ENCODE measurements at places on chromosomes 12 and 14.

- DNase-seq = no peak
Observed at GRCh38 chr14:91254461-91254860, 10.0 kb upstream of the GPR68 start.

GRCh38 chr12:7609495-7609894 lies 56.2 kb downstream of the APOBEC1 start:
- no peak for DNase-seq

DNA sequence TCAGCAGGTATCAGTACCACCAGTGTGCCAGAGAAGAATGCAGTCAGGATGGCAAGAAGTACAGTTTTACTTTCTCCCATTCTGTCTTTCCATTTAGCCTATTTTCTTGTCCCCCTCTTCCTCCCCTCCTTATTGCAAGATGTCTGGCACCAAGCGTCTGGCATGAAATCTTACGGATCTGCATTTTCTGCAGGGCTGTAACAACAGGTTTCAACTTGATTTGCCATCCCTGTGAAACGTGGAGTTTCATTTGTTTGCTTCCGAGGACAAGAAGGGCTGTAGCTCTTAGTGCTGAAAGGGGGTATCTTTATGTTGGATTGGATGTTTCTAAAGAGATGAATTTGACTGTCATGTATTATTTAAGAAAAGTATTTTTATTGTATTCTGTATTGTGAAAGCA lies 1110.6 kb downstream of the BCL11B start:
- DNase-seq = no peak

GRCh38 chr12:125983094-125983783 lies 918.0 kb downstream of the AACS start:
- no peak for DNase-seq

- DNase-seq = no peak
Observed at GRCh38 chr14:32468955-32469354, 139.9 kb downstream of the AKAP6 start.

DNA sequence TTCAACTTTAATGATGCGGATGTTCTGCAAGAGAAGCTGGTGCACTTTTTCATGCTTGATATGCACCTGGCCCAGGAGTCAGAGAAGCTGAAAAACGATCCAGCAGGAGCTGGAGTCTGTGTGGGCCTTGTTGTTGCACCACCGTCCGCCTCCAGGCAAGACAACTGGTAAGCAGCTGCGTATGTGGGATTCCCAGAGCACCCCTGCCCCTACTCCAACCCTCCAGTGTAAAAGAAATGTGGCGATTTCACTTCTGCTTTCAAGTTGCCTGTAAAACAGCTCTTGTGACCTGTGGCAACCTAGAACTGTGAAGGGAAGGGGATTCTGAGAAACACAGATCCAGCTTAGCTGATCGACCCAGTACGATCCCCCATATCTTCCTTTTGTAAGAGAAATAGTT lies 154.1 kb upstream of the PELI2 start:
- DNase-seq = no peak

DNA sequence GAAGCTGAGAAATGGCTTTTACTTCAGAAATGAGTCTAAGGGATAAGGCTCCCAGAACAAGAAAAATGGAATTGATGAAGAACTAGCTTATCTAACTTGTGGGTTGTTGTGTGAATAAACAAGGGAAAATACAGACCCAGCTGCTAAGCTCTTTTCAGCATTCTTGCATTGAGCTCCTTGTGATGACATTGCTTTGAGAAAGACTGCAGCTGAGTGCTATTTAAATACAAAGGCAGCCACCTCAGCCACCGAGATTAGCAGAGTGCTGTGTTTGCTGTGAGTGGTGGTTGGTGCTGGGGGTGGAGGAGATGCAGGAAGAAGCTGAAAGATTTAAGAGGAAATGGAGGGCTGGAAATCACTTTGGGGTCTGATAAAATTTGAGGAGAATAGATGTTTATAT lies 396.0 kb upstream of the PRICKLE1 start:
- DNase-seq = no peak

DNA sequence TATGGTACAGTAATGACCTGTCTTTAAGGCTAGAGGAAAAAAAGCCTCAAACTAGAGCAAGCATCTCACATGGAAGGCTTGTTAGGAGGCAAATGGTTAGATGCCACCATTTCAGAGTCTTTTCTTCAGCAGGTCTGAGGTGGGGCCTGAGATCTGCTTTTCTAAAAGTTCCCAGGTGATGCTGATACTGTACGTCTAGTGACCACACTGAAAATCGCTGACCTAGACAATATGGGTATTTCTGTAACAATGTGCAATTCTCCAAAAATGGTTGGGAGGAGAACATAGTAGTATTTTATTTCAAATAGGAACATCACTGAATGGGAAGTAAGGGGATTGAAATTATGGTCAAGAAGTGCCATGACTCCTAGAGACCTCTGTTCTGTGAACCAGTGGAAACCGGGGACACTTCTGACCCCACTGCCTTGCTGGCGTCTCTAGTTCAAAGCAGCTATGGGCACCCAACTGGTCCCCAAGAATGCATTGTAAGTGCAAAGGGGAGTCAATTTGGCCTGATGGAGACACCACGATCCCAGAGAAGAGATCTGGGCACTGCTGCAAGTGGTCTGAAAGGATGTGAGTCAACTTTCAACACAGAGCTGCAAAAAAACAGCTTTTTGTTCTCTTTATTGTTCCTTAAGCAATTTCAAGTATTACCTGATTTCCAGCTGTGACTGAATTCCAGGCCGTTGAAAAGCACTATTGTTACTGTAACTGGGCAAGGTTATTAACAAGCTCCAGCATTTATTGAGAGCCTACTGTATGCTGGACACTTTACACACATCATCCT lies 54.4 kb upstream of the PLEKHG7 start:
- no peak for DNase-seq

- DNase-seq = no peak
Observed at GRCh38 chr12:70045036-70045435, 198.2 kb upstream of the CNOT2 start.

GRCh38 chr12:65886996-65887395 lies 62.7 kb downstream of the HMGA2 start:
- DNase-seq = no peak

Measured in NCI-H1092 (cell line).